ENCODE measurements at places on chromosomes 12 and 14. TPM values are rescaled to one million over a fixed set of nuclear protein-coding genes. Genes with fewer than 3 reads are reported as not detected.
A peak's percentile ranks its signal among the peaks of the same experiment; 100 is the strongest.

- DNase-seq = no peak
Measured at GRCh38 chr12:92156704-92157395, 11.2 kb upstream of the BTG1 start.

The PRB2 gene
- polyA plus RNA-seq = not detected

- peak; percentile 12 for DNase-seq
Measured at GRCh38 chr12:45745861-45746277, 16.4 kb downstream of the ARID2 start.

DNA sequence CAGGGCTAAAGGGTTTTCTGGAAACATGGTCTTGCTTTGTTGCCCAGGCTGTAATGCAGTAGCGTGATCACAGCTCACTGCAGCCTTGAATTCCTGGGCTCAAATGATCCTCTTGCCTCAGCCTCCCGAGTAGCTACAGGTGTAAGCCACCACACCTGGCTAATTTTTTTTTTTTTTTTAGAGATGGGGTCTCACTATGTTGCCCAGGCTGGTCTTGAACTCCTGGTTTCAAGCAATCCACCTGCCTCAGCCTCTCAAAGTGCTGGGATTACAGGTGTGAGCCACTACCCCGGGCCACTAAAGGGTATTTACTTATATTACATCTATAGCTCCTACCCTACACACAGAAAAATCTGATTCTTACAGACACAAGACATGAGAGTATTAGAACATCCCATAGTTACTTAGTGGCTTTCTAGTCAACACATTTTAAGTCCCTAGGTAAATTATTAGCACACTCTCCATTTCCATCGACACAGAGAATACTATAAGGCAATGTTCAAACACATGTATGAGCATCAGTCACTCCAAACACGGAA lies 6.2 kb upstream of the DCAF11 start:
- no peak for DNase-seq

DNA sequence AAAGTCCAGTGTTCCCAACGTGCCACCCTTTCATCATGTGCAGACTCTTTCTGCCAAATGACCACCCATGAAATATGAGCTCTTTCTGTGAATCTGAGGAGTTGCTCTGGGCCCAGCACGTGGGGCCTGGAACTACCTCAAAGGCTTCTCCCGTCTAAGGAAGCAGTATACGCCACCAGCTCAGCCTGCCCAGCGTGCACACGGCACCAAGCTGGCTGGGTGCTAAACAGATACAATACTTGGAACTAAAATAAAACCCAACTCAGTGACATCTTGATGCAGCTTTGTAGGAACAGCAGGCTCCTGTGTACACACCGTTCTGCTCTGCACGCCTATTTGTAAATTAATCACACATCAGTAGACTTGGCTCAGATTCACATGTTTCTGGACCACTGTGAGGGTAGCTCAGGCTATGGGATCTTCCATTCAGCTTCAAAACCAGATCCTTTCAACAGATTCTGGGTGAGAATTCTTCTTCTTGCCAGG lies 74.8 kb downstream of the ARL6IP4 start:
- DNase-seq = peak; percentile 21

The GDF3 gene
- not detected for polyA plus RNA-seq

DNA sequence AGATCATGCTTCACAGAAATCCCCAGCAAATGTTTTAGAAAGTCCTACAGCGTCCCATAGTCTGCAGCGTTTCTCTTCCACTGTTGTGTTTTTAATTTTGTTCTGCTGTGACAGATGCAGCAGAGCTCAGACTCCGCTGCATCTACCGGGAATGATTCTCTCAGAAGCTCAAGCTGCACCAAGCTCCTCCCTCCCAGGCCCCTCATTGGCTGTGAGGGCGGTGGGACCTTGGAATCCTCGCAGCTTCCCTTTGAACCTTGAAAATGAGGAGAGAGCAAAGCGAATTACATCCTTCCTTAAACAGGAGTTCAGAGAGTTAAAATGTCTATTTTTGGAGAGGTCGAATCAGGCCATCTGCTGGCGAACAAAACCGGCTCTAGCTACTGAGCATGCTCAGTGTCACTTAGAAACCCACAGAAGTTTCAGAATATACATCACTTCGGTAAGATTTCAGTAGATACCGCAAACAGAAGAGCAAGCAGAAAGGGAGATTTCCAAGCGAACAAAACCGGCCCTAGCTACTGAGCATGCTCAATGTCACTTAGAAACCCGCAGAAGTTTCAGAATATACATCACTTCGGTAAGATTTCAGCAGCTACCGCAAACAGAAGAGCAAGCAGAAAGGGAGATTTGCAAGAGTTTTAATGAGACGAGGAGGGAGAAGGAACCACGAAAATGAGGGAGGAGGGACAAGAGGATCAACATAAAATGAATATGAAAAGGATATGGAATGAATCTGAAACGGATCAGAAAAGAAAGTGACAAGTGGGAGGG lies at the start of gene ABCD2:
TSS of gene ABCD2 (minus strand) at position 144 of the 774 bp plus-strand sequence. CDS start 188 bp downstream, outside the sequence.
- DNase-seq = peak; percentile 90

The NFATC4 gene
- 23.8 TPM for polyA plus RNA-seq

GRCh38 chr12:113838896-113839295 lies 127.2 kb downstream of the RBM19 start:
- no peak for DNase-seq

Data from fibroblast of lung (primary cell).